Stimulated activated CD4-positive, alpha-beta T cell treated with anti-CD3 and anti-CD28 coated beads, Interleukin-2, amount 100 ng/mL, for 24 hours (primary cell): ENCODE measurements at places on chromosomes 6 and 20.

DNA sequence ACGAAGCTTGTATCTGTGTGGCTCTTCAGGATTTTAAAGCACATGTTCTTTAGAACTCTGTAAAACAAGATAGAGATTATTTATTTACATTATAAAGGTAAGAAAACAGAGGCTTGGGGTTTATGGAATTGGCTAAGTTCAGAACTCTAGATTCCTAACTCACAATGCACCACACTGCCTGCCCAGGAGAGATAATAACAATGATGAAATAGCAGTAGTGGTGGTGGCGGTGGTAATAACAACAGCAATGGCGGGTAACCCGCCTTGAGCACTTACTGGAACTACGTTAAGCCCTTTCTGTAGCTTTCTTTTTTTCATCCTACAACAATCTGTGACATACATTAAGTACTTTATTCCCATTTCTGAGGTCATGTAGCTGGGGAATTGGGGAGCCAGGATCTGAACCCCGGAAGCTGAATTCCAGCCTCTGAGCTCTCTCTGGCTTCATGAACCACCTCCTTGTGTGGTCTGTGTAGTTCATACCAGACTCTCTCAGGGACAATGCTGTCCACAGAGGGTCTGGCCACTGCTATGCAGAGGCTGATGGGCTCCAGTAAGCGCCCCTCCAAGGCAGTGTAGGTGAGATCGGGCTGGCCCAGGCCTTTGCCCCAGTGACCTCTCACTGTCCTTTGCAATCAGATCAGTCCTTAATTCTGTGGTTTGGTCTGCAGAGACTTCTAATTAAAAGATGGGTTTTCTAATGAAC is 260.9 kb downstream of the SLC24A3 start:
- no peak for DNase-seq

- peak; percentile 6 for DNase-seq
These were observed 124.0 kb upstream of the SLC2A12 start for GRCh38 chr6:134176264-134176975.

GRCh38 chr6:145895802-145896201 is 68.4 kb downstream of the SHPRH start:
- no peak for DNase-seq

DNA sequence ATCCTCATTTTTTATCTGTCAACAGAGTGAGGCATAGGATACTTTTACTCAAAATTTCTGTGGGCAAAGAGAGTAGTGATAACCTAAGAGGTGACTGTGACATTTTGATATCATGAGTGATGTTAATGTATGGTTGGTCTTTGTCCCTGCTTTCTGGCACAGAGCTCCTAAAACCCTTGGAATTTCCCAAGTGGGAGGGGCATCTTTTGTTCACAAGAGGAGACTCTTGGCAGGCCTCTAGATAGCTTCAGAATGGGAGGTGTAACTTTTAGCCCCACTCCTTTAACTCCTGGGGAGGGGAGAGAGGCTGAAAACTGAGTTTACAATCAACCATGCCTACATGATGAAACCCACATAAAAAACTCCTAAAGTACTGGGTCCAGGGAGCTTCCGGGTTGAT is 527.8 kb downstream of the RFPL4B start:
- DNase-seq: no peak

GRCh38 chr6:5214570-5215052 is 46.1 kb downstream of the LYRM4 start:
- peak; percentile 26 for DNase-seq

DNA sequence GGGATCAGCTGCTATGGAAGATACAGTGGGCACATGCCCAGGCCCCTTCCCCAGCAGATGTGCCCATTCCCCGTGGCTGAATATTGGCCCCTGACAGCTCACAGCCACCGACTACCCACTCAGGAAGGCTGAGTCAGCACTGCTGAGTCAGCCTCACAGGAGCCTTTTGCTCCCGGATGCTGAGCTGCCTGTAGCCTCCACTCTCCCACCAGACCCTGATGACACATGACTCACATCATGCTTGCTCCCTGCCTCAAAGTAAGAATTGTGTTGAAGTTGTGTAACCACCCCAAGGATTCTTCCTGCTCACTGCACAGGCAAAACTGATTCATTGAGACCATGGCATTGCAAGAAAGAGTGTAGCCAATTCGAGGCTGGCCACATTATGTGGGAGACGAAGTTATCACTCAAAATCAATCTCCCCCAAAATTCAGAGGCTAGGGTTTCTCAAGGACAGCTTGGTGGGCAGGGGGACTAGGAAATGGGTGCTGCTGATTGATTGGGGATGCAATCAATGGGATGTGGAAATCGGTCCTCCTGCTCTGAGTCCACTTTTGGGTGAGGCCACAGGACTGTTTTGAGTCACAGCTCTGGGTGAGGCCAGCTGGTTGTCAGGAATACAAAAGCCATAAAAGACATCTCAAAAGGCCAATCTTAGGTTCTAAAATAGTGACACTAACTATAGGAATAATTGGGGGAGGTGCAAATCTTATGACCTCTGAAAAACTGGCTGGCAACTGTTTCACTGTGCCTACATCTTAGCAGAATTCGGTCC is 556.6 kb upstream of the CDH4 start:
- peak; percentile 17 for DNase-seq

DNA sequence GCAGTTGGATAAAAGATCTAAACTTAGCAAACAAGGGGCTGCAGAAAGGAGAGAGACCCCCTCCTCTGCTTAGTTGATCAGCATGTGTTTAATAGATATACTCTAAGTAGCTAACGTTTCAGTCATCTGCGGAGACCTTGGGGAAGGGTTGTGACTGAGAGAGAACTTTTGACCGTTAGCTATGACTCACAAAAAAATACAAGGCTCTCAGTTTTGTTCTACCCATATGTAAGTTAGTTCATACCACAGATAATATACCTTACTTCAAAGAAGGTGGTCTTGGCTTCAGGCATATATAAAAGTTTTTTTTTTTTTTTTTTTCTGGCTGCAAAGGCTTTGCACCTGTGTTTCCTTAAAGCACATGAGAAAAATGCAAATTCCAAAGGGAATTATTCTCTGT is 258.9 kb downstream of the GJA1 start:
- no peak for DNase-seq

DNA sequence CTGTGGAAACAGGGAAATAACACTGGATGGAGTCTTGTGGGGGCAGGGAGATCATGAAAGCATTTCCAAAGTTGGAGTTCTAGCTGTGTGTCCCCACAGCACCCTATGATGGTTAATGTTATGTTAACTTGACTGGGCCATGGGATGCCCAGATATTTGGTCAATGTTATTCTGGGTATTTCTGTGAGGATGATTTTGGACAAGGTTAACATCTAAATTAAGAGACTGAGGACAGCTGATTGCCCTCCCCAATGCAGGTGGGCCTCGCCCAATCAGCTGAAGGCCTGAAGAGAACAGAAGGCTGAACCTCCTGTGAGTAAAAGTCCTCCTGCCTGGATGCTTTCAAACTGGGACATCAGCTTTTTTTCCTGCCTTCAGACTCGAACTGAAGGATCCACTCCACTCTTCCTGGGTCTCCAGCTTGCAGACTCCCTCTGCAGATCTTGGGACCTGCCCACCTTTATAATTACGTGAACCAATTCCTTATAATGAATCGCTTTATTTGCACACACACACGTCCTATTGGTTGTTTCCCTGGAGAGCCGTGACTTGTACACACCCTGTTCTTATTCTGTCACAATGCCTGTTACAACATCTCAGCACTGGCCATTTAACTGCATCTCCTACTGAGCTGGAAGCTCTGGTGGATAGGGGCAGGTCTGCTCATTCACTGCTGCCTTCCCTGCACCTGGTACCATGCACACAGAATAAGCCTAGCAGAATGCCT is 99.5 kb upstream of the IYD start:
- DNase-seq: no peak

- no peak for DNase-seq
These were observed 186.6 kb downstream of the CENPW start for GRCh38 chr6:126526547-126526946.

GRCh38 chr6:107819964-107820337 is 4.2 kb downstream of the SCML4 start:
- DNase-seq: no peak

DNA sequence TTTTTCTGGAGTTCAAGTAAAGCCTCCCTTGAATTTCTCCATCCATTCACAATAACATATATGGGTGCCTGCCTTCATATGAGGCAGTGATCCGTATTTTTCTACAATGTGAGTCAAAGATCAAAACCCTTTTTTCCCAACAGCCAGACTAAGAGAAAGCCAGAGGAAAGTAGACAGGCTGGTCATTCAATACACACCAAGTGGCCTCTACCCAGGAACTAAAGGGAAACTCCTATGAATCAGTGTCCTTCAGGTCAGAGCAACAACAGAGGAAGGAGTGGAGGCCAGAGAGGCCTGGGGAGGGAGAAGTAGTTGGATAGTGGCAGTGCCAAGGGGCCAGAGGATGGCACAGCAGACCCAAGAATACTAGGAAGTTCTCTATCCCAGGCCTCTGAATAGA is 23.8 kb downstream of the SIM1 start:
- no peak for DNase-seq

DNA sequence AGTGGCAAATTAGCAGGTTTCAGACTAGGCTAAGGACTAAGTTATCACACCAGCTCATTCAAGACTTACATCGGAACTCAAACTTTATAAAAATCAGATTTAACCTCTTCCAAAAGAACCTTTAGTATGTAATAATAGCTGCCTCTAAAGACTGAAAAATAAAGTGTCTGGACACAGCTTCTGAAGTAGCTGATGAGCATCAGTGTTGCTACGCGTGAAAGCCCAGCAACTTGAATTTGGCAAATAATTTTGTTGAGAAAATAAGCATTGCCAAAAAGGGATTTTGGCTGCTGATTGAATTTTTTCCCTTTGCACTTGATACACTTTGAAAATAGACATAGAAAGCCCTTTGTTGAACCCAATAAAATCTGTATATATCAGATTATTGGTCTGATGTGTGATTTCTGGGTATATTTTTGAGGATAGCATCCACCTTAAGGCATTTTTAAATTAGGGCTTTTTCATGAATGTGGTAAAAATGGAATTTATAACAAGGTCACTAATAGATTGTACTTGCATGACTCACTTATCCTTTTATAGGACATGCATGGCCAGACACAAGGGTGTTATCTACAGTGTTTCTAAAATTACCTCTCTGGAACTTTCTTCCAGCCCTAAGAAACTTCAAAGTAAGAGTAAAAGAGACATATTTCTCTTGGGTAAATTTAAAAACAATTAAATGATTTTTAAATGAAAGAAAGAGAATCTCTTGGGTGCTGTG is 350.4 kb downstream of the TENT5A start:
- no peak for DNase-seq

- no peak for DNase-seq
These were observed 5.5 kb downstream of the CST7 start for GRCh38 chr20:24954566-24954965.

DNA sequence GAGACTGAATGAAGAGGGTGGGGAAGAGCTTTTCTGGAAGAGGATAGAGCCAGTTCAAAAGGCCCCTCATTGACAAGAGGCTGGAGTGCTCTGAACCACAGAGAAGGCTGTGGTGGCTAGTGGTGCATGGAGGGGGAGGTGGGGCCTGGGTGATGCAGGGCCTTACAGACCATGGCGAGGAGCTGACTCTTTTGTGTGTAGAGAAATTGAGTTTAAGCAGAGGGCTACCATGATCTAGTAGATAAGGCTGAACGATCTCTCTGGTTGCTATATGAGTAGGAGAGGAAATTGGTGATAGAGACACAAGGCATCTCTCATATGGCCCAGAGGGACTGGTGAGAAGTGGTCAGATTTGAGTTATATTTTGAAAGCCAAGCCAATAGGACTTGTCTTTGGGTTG is 137.6 kb downstream of the UST start:
- no peak for DNase-seq

DNA sequence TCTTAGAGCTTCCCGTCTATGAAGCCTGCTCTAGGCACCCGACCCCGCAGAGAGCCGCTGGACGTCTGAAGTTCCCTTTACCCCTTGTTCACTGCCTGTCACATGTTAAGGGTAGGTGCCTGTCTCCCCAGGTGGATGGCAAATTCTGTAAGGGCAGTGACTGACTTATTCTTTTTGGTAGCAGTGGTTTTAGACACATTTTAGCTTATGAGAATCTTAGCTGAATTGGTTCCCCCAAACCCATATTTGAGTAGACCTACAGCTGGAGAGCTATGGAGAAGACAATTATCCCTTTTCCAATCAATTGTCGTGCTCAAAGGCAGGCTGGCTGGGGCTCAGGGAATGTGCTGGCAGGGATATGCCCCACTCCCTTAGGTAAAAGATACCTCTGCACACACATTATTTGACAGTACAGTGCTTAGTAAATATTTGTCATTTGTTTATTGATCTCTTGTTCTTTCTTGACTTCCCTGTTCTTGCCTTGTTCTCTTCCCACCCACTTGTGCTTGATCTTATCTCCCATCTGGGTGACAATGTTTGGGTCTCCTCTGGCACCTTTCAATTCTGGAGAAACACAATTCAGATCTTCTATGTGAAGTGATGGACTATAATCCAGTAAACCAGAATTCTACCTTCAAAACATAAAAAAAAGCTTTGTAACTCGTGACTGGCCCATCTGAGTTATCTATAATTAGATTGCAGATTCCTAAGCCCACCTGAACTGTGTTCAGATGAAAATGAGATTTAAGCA is 114.3 kb upstream of the SLC2A12 start:
- no peak for DNase-seq

DNA sequence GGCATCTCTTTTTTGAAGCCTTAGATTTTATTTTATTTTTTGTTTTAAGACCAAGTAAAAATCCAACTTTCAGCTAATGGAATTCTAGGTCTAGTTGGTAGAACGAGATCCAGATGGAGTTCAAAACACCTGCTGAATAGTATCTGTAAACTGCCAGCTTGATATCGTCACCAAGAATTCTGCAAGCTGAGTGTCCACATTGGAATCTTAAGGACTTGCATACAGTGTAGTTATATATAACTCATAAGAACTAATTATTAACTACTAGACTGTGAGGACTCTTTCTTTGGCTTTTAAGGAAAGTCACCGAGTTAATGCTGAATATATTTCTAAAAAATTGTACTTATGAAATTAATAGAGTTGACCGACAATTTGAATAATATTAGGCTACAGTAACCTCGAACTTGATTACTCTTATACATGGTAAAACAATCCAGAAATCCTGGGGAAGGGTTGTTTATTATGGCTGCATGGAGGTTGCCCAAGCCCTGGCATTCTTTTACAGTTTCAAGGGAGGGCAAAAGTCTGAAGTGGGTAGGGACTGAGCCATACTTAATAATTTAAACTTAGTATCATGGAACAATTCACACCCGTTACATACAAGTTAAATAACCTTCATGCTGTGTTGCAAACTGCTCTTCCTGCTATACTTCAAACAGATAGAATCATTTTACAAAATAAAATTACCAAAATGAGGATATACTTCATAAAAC is 553.9 kb downstream of the PTPRT start:
- DNase-seq: no peak

DNA sequence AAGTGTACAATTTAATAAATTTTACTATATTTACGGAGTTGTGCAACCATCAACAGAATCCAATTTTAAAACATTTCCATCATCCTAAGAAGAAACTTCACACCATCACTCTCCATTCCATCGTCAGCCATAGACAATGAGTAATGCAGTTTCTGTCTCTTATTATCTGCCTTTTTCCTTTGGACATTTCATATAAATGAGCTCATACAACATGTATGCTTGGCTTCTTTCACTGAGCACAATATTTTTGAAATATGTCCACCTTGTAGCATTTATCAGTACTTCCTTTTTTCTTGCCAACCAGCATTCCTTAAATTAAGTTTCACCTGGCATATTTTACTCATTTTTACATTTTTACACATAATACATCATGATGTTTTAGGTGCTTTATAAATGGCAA is 22.7 kb upstream of the HIVEP1 start:
- no peak for DNase-seq

- DNase-seq: no peak
These were observed 82.5 kb upstream of the ZNFX1 start for GRCh38 chr20:49360242-49360968.

- no peak for DNase-seq
These were observed 276.4 kb downstream of the PRL start for GRCh38 chr6:22020299-22021003.
